Right atrium auricular region (tissue), 2 donors: ENCODE measurements at places on chromosomes 1 and 21. TPM values are rescaled to one million over a fixed set of nuclear protein-coding genes. Genes with fewer than 3 reads are reported as not detected.

The MYBPHL gene
- total RNA-seq = 381 TPM

DNA sequence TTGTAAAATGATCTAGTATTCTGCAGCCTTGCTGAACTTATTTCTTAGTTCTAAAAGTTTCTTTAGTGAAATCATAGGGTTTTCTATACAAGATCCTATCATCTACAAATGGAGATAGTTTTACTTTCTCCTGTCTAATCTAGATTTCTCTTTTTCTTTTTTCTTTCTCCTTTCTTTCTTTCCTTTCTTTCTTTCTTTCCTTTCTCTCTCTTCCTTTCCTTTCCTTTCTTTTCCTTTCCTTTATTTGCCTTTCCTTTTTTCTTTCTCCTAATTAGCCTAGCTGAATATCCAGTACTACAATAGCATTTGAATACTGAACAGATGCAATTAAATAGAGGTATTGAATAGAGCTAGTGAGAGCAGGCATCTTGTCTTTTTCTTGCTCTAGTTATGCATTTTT is 186.6 kb upstream of the SPAG17 start:
- no peaks in the 10 kb centered on the region for H3K4me1 ChIP-seq
- no peak for DNase-seq
- no peak overlapping the region for H3K4me3 ChIP-seq
- no peaks in the 10 kb centered on the region for H3K36me3 ChIP-seq
- H3K27me3 ChIP-seq = no peaks in the 10 kb centered on the region
- H3K27ac ChIP-seq = no peak overlapping the region

DNA sequence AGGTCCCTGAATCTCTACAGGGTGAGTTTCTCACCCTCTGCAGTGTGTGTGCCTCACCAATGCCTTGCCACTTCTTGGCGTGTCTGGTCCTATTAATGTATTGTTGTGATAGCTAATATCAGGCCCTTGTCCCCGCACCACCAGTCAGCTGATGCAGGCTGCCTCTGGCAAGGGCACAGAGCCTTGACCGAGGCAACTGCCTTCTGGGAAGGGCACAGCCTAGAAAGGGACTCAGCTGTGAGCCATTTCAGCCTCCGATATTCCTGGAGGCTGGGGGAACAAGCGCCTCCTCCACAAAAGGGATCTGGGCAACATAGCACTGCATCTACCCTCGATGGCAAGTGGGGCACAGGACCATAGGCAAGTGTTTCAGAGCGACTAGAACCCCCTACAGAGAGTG is 27.0 kb downstream of the IL10RB start:
- H3K36me3 ChIP-seq = peaks cover 17% of the 10 kb centered on the region
- H3K4me3 ChIP-seq = no peak overlapping the region
- H3K4me1 ChIP-seq = no peaks in the 10 kb centered on the region
- H3K27me3 ChIP-seq = no peaks in the 10 kb centered on the region
- no peak for DNase-seq

GRCh38 chr1:115296981-115297380 is 41.1 kb downstream of the NGF start:
- H3K36me3 ChIP-seq = no peaks in the 10 kb centered on the region
- no peaks in the 10 kb centered on the region for H3K4me1 ChIP-seq
- no peak overlapping the region for H3K4me3 ChIP-seq
- no peaks in the 10 kb centered on the region for H3K27me3 ChIP-seq

The CD5L gene
- not detected for total RNA-seq

DNA sequence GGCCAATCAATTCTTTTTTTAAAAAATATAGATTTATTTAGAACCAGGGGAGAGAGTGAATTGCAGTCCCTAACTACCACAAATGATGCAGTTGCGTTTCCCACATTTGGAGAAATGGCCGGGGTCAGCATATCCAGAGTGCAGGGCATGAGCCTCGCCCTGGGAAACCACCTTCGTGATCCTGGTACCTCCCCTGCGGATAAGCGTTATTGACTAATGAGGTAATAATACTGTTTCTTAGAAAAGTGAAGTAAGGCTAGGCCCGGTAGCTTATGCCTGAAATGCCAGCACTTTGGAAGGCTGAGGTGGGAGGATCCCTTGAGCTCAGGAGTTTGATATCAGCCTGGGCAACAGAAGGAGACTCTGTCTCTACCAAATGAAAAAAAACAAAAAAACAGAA is 111.5 kb upstream of the SLC45A1 start:
- H3K27me3 ChIP-seq = no peaks in the 10 kb centered on the region
- no peak overlapping the region for H3K27ac ChIP-seq
- H3K4me1 ChIP-seq = peaks cover 2% of the 10 kb centered on the region
- no peak for DNase-seq

The PADI3 gene
- not detected for total RNA-seq

GRCh38 chr1:47785561-47786271 is 211.5 kb downstream of the TRABD2B start:
- no peak for DNase-seq
- H3K27me3 ChIP-seq = no peaks in the 10 kb centered on the region
- H3K36me3 ChIP-seq = no peaks in the 10 kb centered on the region
- peak overlapping the region; percentile 69 for H3K27ac ChIP-seq

DNA sequence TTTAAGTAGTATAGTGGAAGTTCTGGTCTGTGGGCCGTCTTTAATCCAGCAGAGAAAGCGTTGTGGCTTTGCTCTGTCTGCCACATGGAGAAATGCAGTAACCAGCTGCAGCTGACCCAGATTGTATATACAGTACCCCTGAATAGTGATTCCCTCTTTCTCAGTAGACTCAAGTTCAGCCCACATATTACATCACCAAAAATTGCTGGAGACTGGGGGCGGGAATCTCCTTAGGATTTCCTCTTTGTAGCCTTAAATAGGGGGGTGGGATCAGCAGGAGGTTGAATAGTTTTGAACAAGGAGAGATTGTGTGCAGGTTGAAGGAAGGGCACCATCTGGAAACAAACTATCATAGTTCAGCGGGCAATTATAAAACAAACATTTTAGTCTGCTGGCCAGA is at the start of gene ANGPTL1:
TSS of gene ANGPTL1 (minus strand) at position 134 of the 400 bp plus-strand sequence. CDS start 5,301 bp downstream, outside the sequence.
- DNase-seq = no peak
- no peaks in the 10 kb centered on the region for H3K36me3 ChIP-seq
- peak within 1 kb of the TSS; percentile 14 for H3K4me3 ChIP-seq
- H3K27ac ChIP-seq = peak within 1 kb of the TSS; percentile 36
- no peaks in the 10 kb centered on the region for H3K27me3 ChIP-seq
- H3K4me1 ChIP-seq = peaks cover 12% of the 10 kb centered on the region

DNA sequence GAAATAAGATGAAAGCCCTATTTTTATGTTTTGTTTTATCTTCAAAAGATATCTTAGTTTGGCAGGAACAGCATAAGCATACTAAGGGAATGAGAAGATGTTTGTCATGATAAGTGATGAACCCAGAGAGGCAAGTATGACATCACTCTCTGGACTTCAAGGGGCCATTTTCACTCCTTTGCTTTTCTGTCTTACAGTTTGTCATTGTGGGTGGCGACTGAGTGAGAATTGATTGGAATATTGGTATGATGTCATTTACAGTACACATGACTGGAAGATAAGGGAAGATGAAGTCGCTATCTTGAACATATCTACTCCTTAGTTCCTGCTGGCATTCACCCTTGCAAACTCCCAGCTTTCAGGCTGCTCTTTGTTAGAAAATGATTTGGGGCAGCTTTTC is 258.1 kb upstream of the RAB4A start:
- no peak for DNase-seq
- H3K36me3 ChIP-seq = no peaks in the 10 kb centered on the region
- no peaks in the 10 kb centered on the region for H3K27me3 ChIP-seq
- no peak overlapping the region for H3K4me3 ChIP-seq
- H3K27ac ChIP-seq = no peak overlapping the region
